ENCODE measurements at places on chromosomes 6 and 20. TPM values are rescaled to one million over a fixed set of nuclear protein-coding genes. Genes with fewer than 3 reads are reported as not detected.
A peak's percentile ranks its signal among the peaks of the same experiment; 100 is the strongest.

The PI16 gene
- total RNA-seq: not detected

DNA sequence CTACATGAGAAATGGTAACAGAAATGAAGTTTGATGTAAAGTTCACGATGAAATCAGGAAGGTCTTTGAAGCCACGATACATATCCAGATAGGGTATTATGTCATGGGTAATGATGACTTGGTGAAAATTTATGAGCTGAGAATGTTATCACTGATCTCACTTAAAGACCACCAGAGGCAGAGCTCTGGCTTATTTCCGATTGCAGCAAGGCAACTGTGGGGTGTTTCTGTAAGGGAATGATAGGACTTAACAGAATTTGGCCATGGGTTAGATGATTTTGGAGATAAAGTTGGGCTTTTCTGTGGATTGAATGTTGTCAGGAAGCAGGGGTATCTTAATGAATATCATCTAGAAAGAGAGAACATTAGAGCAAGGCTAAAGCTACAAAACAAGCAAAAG is 508.4 kb downstream of the HDGFL1 start:
- no peak for DNase-seq

DNA sequence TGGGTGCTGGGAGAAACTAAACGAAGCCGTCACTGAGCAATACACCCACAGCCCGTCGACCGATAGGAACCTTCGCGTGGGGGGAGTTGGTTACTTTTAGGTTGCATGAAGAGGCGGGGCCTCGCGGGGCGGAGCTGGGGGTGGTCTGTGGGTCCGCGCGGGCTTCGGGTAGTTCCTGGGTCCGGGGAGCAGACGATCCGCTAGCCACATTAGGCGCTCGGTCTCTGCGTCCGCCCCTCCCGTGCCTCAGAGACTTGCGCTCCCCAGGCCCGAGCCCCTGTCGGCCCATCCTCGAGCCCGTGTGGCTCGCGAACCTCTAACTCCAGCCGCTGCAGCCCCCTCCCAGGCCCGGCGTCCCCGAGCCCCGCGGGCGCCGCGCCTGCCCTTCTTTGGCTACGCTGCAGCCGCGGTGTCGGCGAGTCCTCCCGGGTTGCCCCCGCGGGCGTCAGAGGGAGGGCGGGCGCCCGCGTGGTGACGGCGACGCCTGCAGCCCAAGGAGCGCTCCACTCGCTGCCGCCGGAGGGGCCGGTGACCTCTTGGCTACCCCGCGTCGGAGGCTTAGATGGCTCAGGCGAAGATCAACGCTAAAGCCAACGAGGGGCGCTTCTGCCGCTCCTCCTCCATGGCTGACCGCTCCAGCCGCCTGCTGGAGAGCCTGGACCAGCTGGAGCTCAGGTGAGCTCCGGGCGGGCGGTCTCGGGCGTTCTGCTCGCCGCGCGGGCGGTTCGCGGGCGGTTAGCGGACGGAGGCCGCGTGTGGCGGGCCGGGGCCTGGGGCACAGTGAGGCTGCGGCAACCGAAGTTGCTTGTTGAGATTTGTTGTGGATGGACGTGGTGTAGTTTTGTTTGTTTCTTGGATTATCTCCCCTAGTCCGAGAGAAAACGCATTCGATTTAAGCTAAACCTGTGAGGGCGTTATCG is at the start of gene BAG2:
Gene BAG2, plus strand, starts transcription at position 191 of the 920 bp plus-strand sequence. Its CDS starts 372 bp downstream, at position 563.
- DNase-seq: peak; percentile 94

- DNase-seq: no peak
These were observed 124.8 kb downstream of the MAP3K7 start for GRCh38 chr6:90462102-90462501.

The PHACTR3 gene
- total RNA-seq: not detected

DNA sequence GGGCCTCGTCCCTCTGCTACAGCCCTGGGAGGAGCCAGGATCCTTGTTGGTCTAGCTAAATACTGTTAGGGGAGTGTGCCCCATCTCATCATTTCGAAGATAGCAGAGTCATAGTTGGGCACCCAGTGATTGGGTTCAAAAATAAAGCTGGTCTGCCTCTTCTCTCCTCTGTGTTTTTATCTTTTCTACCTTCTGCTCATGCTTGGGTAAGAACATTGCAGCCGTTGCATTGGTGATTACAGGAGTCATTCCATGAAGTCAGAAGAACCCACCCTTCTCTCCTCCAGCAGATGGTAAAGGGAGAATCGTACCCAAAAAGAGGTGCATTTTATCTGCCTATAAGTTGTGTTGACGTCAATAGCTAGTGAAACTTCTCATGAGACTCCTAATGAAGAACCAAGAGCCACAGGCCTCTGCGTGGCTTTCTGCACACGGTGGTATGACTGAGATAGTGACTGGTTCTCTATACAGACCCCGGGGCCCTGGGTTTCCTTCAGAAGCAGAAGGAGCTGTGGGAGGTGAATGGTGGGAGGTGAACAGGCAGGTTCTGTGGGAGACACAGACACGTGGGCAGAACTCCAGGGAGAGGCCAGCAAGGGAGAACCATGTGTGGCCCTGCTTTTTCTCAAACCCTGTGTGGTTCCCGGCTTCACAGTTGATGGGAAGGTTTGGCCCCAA is 5.7 kb upstream of the FAM209A start:
- DNase-seq: no peak

DNA sequence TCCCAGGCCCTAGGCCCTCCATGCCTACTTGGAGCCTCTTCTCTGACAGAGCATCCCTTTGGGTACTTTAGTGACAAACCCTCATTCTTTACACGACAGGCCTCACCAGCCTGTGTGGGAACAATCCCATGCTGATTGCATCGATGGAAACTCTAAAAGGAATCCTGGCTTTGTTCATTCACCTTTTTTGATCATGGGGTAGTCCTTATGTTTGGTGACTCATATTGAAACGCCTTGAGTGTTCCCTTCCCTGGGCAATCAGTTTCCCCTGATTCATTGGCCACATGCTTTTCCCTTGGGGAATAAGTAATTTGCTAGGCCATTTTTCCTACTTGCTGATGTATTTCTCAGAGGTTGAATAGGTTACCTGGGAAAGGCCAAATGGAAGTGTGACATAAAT is 14.7 kb upstream of the TNFAIP3 start:
- no peak for DNase-seq

DNA sequence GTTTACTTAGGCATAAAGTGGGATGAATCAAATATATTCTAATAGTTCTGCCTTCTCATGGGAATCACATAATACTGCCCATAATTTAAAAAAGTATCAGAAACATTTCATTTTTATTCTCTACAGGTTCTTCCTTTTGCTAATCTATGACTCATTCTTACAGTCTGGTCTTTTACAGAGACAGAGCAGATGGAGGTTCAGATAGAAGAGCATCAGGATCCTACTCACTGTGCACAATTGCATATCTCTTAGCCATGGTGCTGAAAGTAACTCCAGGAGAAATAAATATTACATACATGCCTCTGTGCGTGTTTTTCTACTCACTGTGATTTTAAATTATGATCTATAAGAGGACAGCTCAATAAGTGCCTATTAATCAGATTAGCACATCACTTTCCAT is 16.3 kb upstream of the OR2B6 start:
- DNase-seq: no peak
